NCI-H2107 (cell line): ENCODE measurements at places on chromosomes 7 and 10.

GRCh38 chr7:151448261-151449252 lies 8.6 kb upstream of the CRYGN start:
- no peak for DNase-seq

DNA sequence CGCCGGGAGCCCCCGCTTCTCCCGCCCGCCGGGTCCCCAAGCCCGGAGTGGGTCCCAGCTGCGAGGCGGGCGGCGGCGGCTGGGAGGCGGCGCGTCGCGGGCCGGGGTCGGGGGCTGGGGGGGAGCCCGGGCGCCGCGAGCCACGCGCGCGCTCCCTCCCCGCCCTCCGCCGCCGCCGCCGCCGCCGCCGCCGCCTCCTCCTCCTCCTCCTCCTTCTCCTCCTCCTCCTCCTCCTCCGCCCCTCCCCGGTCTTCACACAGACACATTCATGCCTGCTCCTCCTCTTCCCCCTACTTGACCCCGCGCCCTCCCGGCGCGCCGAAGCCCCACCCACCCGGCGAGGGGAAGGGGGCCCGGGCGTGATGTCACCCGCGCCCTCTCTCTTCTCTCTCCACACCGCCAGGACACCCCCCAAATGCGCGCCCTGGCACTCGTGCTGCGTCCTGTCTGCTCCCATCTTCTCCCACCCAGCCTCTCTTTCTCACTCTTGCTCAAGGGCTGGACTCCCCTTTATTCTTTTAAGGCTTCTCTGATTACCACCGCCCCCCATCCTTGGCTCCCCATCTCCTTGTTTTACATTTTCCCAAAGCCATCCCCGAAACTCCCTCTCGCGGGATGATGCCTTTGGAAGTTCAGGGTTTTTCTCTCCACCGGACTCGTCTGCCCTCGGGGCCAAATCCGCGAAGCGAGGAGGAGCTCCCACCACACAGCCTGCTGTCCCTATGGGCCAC lies 967 bp upstream of the GLI3 start:
- no peak for DNase-seq

GRCh38 chr10:51838471-51838870 lies 139.1 kb upstream of the CSTF2T start:
- DNase-seq, result no peak

DNA sequence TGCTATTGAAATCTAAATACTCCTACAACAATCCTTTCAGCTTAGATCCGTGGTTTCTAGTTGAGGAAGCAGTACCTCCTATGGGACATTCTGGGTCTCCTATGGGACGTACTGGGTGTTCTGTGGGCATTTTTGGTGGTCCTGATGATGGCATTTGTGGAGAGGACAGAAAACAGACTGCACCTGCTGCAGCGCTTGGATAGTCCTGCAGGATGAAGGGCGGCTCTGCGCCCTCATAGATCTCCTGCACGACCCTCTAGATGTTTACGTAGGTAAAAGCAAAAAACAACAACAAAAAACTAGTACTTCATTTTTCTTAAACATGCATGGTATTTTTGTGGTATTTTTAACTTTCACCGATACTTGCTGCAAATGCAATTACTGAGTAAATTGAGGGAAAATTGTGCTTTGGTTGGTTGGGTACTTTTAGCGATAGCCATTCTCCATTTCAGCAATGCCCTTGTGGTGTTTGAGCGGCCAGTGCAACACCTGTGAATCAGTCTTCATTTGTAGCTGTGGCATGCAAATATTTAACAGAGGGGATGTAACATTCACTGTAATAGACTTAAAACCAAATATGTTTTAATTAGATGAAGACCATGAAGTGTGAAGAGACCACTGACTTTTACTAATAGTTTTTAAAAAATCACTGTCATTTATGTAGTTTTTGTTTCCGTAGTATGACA lies 461.2 kb downstream of the SDK1 start:
- DNase-seq, result no peak

GRCh38 chr7:15284396-15284795 lies 277.4 kb downstream of the AGMO start:
- DNase-seq, result no peak

GRCh38 chr10:57973451-57973850 lies 294.2 kb downstream of the IPMK start:
- DNase-seq, result no peak

GRCh38 chr10:124213471-124213870 lies 120.1 kb upstream of the CHST15 start:
- DNase-seq, result no peak

GRCh38 chr7:144388950-144389349 lies 14.5 kb downstream of the NOBOX start:
- no peak for DNase-seq

- no peak for DNase-seq
Measured at GRCh38 chr7:121730869-121731268, 142.1 kb upstream of the PTPRZ1 start.

DNA sequence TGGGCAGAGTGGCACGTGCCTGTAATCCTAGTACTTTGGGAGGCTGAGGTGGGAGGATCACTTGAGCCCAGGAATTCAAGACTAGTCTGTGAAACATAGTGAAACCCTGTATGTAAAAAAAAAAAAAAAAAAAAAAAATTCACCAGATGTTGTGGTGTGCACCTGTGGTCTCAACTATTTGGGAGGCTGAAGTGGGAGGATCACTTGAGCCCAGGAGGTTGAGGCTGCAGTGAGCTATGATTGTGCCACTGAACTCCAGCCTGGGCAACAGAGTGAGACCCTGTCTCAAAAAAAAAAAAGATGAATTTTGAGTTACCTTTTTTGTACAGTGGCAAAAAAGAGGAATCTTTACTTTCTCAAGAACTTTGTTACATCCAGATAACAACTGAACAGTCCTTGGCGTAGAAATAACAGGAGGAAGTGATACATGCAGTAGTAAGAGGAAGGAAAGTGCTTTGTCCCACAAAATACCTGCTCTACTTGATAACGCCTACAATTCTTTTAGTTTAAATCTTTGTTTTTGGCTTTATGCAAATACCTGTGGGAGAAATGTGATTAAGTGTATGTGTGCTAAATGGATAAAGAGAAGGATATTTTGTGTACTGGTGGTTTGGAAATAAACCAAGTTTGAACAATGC lies 29.3 kb downstream of the SPAG6 start:
- no peak for DNase-seq

DNA sequence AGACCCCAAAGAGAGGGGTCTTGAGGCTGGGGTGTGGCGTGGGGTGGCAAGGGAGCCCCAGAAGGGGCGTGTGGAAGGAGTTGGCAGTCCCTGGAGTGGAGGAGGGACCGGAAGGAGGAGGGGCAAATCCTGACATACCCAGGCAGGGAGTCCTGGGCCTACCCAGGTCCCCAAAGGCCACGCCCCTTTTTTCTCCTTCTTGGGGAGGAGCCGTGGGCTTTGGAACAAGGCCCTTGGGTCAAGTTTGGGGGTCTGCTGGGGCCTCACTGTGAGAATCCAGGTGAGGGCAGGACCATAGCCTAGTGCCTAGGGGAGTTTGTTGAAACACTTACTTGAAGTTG lies 1.2 kb upstream of the SMARCD3 start:
- DNase-seq, result no peak

- no peak for DNase-seq
Measured at GRCh38 chr7:9835199-9835598, 1138.5 kb upstream of the PHF14 start.

- no peak for DNase-seq
Measured at GRCh38 chr7:466465-467191, 53.0 kb downstream of the PDGFA start.

DNA sequence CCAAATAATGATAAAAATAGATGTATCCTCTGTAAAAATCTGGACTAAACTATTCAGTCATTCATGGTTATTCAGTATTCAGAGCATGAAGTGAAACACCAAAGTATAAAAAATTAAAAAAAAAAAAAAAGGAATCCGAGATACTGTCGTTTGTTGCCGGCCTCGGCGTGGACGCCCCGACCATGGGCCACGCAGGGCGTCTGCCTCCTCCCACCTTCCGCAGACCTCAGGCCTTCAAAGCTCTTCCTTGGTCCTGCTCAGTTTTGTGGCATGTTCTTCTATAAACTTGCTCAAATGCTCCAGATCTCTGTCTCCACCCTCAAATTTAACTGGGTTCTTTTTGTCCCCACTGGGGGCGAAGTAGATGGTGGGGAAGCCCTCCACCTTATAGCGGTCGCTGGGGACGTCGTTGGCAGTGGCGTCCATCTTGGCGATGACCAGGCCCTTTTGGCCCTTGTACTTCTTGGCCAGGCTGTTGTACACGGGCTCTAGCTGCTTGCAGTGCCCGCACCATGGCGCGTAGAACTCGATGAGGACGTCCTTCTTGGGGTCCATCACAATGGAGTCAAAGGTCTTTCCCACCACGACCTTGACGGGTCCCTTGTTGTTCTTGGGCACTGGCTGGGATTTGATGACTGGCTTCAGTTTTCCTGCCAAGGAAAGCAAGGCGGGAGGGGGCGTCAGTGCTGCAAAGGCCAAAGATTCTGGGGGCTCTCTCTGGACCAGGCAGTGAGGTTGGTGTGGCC lies 24.6 kb downstream of the PDIA4 start:
- no peak for DNase-seq

- no peak for DNase-seq
Measured at GRCh38 chr7:89593125-89593524, 561.1 kb upstream of the STEAP1 start.

- no peak for DNase-seq
Measured at GRCh38 chr10:84195044-84195830, 900 bp downstream of the CDHR1 start.

DNA sequence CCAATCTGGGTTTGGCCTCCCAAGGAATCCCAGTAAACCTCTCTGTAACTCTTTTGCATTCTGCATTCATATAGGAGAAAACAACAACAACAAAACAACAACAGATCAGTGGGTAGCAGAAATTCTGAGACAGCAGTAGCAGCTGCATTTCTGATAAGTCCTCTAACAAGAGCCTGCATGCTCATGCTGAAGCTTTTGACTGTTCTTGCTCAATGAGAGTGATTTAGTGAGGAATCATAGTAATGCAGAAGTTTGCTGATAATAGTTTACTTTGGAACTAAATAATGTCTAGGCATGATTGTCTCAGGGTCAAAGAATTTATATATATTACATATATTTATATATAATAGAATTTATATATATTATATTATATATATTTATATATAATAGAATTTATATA lies 35.2 kb downstream of the BMPER start:
- DNase-seq, result no peak

GRCh38 chr7:100585511-100586265 lies at the start of gene LRCH4:
LRCH4 (minus strand) TSS chr7:100586129; CDS start chr7:100586100, 29 bp downstream.
- DNase-seq, result peak; percentile 59

DNA sequence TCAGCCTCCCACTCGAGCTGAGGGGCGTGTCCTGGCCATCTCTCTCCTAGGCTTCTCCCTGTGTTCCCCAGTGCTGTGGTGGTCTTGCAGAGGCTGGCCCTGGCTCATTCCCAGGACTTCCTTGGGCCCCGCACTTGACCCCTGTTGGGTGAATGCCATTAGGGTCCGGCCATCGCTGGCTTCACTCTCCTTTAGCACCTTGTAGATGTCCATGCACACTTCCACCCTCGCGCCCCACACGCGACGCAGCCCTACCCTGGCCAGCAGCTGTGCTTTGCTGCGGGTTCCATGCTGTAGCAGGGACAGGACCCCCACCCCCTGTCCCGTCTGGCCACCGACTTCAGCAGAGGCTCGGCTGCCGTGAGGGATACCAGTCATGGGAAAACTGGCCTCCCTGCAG lies 46.3 kb downstream of the PITRM1 start:
- no peak for DNase-seq

DNA sequence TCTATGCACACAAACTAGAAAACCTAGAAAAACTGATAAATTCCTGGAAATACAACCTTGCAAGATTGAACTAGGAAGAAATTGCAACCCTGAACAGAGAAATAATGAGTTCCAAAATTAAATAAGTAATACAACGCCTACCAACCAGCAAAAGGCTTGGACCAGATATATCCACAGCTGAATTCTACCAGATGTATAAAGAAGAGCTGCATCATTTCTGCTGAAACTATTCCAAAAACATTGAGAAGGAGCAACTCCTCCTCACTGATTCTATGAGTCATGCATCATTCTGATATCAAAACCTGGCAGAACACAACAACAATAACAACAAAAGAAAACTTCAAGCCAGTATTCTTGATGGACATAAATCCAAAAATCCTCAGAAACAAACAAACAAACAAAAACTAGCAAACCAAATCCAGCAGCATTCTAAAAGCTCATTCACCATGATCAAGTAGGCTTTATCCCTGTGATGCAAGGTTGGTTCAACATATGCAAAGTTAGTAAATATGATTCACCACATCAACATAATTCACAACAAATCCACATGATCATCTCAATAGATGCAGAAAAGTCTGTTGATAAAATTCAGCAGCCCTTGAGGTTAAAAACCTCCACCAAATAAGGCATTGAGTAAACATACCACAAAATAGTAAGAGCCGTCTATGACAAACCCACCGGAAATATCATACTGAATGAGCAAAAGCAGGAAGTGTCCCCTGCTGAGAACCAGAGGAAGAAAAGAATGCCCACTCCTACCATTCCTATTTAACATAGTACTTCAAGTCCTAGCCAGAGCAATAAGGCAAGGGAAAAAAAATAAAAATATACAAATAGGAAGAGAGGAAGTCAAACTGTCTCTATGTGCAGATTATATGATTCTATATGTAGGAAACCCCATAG lies 98.2 kb downstream of the PCDH15 start:
- no peak for DNase-seq

GRCh38 chr7:9776900-9777299 lies 1196.8 kb upstream of the PHF14 start:
- no peak for DNase-seq

GRCh38 chr10:80598951-80599350 lies 61.2 kb downstream of the SH2D4B start:
- DNase-seq, result no peak

DNA sequence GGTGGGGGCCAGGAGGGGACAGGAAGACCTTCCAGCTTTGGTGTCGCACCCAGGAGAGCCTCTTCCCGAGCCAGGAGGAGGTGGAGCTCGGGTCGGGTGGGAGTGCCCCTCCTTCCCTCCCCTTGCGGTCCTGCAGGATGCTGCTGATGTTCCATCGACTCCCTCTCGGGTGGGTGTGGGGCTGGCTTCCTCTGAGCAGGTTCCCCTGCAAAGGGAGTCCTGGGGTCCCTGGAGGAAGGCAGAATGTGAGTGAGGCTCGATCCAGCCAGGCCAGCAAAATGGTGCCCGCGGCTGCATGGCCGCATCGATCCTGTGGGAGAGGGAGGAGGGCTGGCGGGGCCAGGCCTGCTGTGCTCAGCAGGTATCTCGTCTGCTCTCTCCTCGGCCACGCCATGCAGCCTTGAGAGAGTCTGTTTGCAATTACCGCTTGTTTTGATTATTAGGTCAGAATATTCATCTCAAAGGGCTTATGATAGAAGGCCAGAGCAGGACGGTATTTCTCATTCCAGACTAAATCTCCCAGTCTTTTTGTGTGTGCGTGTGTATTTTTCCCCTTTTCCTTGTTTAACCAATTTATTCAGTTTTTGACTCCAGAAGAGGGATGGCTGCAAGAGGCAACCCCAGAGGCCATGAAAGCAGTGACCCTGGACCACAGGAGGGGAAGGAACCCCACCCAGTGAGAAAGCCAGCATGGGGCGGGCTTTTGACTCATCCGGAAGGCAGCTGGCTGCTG lies 137.3 kb upstream of the ZMIZ1 start:
- DNase-seq, result no peak

GRCh38 chr7:46912692-46913091 lies 669.2 kb downstream of the TNS3 start:
- no peak for DNase-seq

- DNase-seq, result no peak
Measured at GRCh38 chr7:25356534-25357151, 128.4 kb upstream of the NPVF start.

GRCh38 chr7:66146701-66147100 lies 32.1 kb downstream of the CRCP start:
- DNase-seq, result no peak
